CD8-positive, alpha-beta T cell (primary cell): ENCODE measurements at places on chromosomes 3 and 15.

- no peak for DNase-seq
Observed at GRCh38 chr3:38458796-38459498, 5.3 kb downstream of the ACVR2B start.

DNA sequence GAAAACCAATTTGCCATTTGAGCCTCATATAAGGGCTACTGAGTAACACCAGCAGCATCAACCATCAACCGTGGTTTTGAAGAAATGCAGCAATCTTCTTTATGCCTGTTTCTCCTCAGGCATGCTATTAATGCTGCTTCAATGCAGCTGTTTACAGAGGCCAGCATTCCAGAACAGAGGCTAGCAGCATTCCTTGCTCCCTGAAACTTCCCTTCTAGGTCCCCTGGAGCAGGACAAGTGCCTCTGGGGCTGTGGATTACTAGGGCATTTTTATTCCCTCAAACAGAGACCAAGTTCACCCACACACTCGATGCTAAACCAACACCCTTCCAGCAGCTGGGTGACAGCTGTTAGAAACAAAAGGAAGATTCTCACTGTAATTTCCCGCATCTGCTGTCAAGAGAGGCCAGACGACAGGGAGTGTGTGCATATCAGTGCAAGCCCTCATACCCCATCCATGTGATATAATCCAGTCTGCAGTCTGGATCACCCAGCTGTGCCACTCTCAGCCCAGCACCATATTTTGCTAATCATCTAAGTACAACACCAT is 57.5 kb downstream of the HOMER2 start:
- no peak for DNase-seq

DNA sequence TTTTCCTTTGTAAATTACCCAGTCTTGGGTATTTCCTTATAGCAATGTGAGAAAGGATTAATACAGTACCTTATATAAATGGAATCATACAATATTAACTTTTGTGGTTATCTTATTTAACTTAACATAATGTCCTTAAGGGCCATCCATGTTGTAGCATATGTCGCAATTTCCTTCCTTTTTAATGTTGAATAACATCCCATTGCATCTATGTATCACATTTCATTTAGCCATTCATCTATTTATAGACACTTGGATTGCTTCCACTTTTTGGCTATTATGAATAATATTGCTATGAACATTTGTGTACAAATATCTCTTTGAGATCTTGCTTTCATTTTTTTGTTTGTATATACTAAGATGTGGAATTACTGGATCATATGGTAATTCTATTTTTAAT is 342.2 kb downstream of the PDCD6IP start:
- DNase-seq, result no peak

GRCh38 chr15:53171571-53171970 is 381.4 kb upstream of the ONECUT1 start:
- no peak for DNase-seq

- DNase-seq, result no peak
Observed at GRCh38 chr15:53462651-53463050, 296.8 kb downstream of the WDR72 start.

- no peak for DNase-seq
Observed at GRCh38 chr3:101509811-101510210, 3.2 kb downstream of the SENP7 start.
